ENCODE measurements at places on chromosomes 2 and 18.

DNA sequence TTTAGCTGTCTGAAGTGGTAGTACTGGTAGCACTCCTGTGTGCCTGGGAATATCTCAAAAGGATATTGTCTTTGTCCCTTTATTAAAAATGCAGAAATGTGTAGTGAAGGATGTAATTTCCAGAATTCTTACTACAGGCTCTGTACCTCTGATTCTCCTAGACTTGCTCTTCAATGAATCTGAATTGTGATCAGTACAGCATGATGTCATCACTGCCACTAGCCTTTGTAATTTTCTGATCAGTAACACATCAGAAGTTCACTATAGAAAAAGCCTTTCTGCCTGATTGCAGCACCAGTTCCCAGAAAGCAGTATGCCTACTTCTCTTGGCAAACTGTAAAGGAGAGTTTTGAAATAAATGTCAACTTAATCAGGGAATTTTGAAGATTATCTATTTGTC is 29.2 kb upstream of the OTOF start:
- no peak for DNase-seq

DNA sequence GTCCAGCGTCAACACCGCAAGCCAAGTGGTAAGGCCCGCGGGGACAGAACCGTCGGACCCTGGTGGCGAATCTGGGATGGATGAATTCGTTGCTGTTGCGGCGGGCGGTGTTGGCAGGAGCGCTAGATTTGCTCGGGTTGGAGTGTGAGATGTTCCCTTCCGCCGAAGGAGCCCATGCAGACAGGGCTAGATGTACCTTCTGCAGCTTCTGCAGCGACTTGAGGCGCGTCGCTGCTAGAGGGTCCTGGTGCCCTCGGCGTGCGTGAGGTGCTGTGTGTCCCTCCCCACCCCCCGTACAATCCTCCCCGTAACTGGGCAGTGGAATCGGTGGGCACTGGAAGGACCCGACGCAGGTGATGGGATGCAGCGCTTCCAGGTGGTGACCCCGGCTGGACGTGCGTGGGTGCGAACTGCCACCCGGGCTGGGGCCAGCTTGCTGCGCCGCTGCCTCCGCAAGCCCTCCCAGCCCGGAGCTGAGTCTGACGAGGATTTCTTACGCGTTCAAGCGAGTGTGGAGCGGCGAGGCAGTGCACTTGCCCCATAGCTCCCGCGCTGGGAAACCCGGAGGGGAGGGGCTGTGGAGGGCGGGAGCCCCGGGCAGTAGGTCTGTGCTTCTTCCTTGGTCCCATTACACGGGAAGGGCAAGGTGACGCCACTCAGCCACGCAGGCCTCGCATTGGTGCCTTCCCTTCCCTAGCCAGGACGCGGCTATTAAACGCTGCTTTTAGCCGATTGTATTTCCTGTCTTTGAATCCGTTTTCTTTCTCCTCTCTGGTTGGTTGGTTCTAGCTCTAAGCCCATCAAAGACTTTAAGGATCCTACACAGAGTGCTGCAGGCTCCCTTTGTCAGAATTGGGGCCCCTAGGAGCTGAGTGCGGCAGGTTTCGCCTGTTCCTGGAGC is 34.2 kb downstream of the CHRNA1 start:
- no peak for DNase-seq

- no peak for DNase-seq
Measured at GRCh38 chr2:154720651-154721050, 22.2 kb downstream of the KCNJ3 start.

GRCh38 chr18:79511271-79511670 is 115.5 kb downstream of the NFATC1 start:
- DNase-seq: no peak

DNA sequence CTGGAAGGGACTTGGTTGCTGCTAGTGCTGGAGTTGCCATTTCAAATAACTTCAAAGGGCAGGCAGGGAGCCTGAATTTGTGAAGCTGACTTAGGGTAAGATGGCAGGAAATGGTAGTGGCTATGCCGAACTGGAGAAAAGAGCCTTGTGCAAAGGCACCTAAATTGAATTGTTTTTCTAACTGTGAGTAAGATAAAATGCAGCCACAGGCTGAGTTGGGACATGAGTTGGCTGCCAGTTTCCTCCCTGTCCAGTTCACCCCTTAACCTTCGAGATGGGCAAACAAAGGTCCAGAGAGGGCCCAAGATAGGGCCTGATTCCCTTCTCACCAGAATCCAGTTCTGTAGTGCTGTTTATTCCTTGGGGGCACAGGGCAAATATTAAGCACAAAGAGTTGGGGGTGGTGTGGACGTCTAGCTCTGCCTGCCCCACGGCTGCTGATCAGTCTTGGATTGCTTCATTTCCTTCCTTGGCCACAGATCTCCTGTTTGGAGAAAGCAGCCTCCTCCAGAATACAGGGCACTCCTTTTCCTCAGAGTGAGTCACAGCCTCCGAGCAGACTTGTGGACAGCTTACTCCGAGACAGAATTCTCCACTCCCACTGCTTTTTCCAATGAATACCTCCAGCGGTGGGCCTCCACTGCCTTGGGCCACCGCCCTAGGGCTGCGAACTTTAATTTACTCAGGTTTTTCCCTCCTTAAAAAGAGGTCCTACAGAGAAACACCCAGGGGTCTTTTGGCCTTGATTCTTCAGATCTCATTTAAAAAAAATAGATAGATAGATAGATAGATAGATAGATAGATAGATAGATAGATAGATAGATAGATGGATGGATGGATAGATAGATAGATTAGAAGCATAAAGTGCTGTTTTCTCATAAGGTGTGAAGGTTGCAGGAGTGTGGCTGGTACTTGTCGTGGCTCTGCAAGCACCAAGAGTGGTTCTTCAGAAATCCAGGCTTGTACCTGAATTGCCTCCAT is 18.4 kb upstream of the SLC20A1 start:
- DNase-seq: no peak
